Forelimb muscle (tissue), 1 donor: ENCODE measurements at places on chromosomes 6 and 20.
A peak's percentile ranks its signal among the peaks of the same experiment; 100 is the strongest.

- DNase-seq = no peak
These were observed 57.4 kb downstream of the ARHGAP40 start for GRCh38 chr20:38658879-38659596.

GRCh38 chr6:148166339-148166968 lies 176.2 kb upstream of the SASH1 start:
- DNase-seq = peak; percentile 39

GRCh38 chr6:109743739-109744138 lies 52.6 kb downstream of the FIG4 start:
- no peak for DNase-seq

- DNase-seq = no peak
These were observed 62.3 kb upstream of the SNX9 start for GRCh38 chr6:157760589-157761330.

DNA sequence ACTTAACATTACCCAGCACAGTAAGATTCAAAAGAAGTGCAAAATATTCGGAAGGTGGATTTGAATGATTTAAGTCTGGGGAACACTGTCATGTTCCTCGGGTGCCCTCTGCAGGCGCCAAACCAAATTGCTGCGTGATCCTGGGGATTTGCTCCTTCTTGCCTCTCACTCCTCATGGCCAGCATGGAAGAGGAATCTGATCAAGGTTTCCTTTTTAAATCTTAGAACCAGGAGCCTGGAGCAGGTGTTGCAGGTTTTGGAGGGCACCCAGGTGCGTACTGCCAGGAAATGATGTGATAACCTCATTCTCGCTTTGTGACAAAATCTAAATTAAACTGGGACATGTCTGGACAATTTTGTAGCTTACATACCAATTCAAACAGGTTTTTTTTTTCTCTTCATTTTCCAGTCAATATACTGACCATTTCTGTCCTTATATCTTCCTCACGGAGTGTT lies 8.1 kb upstream of the PFDN4 start:
- no peak for DNase-seq

DNA sequence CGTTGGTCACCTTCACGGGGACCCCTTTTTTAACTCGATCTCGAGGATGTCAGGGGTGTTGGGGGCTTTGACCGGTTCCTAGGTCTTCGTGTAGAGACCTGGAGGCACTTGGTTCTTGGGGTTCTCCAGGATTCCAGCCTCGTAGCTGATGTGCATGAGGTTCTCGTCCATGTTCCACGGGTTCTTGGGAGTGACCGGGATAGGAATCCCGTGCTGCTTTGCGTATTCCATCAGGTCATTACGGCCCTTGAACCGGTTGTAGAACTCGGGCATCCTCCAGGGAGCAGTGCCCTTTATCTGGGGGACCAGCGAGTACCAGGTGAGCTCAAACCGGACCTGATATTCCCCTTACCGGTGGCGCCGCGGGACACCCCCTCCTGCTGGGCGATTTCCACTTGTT lies 88.0 kb upstream of the RIPOR2 start:
- DNase-seq = no peak

- no peak for DNase-seq
These were observed 6.4 kb downstream of the KCNG1 start for GRCh38 chr20:51016521-51016920.

GRCh38 chr6:114131945-114132344 lies 161.0 kb upstream of the HDAC2 start:
- DNase-seq = no peak

GRCh38 chr6:22071270-22072041 lies 225.4 kb downstream of the PRL start:
- DNase-seq = peak; percentile 68

DNA sequence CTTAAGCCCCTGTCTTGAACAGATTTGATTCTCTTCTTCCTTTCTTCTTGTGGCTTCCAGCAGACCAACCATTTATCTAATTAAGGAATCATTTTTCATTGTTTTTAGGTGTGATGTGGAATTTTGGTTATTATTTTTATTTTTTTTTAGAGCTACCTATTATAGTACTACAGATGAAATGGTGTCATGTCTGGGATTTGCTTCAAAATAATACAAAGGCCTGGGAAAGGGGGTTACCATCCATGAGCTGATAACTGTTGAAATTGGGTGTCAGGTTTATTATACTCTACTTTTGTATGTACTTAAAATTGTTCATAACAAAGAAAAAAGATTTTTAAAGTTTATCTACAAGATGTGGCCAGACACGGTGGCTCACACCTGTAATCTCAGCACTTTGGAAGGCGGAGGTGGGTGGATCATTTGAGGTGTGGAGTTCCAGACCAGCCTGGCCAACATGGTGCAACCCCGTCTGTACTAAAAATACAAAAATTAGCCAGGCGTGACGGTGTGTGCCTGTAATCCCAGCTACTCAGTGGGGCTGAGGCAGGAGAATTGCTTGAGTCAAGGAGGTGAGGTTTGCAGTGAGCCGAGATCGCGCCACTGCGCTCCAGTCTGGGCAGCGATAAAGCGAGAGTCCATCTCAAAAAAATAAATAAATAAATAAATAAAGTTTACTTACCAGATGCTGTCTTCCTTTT lies 561 bp downstream of the IL22RA2 start:
- DNase-seq = no peak

DNA sequence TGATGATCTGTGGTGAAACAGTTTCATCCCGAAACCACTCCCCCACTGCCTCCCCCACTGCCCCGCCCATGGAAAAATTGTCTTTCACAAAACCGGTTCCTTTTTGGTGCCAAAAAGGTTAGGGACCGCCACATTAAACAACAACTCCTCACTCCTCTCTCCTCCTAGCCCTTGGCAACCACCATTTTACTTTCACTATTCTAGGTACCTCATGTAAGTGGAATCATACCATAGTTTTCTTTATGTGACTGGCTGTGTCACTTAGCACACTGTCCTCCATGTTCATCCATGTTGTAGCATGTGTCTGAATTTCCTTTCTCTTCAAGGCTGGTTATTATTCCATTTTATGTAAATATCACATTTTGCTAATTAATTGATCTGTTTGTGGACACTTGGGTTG lies 99.3 kb downstream of the UTRN start:
- DNase-seq = no peak

GRCh38 chr20:2305029-2305428 lies 9.2 kb downstream of the TGM3 start:
- DNase-seq = no peak

DNA sequence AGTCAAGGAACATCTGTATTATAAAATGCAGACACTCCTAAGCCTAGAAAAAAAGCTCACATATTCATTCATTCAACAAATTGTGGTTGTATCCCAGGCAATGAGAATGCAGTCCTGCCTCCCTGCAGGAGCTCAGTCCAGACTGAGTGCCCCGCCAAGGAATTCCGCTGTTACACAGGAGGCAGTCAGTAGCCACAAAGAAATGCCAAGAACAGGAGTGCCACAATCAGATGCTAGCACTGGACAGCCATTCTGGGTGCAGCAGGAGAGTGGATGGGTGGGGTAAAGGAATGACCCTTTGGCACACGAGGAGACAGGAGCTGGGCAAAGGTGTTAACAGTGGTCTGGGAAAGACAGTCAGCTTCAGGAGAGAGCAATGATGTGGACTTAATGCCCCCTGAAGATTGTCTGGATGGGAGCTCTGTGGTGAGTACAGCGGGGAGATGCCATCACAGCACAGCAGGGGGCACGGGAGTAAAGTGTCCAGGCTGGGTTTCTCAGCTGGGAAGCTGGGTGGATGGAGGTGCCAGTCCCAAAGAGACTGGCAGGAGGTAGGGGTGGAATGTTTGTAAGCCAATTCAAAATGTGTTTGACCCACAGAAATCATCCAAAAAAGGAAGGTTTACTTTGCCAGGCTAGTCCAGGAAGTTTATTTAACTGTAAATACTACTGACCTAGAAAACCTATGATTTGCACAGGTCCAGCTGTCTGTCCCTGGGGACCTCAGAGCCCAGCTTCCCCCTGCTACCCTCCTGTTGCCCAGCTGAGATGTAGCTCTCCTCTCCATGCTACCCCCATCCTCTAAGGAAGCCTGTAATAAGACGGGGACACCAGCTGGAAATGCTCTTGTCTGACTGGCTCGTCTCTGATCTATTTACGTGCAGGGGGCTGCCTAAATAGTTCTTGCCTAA lies 84.1 kb downstream of the SLC23A2 start:
- no peak for DNase-seq

GRCh38 chr6:57116776-57117175 lies 26.8 kb downstream of the ZNF451 start:
- no peak for DNase-seq

DNA sequence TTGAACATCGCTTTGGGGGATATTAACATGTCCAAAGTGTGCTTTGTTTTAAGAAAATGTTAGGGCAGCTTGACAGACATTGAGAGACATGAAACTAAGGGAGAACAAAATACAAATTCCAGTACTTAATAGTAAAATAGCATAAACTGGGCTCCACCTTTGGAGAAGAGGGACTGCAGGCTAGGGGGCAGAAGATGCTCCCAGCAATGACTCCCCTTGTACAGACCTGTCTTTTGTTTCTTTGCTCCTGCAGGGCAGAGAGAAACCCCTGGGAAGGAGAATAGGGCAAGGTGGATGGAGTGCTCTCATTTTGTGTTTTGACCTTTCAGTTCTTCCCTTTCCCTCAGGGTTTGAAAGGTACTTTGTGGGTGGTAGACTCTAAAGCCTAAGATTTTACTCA lies 115.6 kb upstream of the PLCB4 start:
- no peak for DNase-seq

GRCh38 chr6:157791450-157791849 lies 31.6 kb upstream of the SNX9 start:
- DNase-seq = no peak

DNA sequence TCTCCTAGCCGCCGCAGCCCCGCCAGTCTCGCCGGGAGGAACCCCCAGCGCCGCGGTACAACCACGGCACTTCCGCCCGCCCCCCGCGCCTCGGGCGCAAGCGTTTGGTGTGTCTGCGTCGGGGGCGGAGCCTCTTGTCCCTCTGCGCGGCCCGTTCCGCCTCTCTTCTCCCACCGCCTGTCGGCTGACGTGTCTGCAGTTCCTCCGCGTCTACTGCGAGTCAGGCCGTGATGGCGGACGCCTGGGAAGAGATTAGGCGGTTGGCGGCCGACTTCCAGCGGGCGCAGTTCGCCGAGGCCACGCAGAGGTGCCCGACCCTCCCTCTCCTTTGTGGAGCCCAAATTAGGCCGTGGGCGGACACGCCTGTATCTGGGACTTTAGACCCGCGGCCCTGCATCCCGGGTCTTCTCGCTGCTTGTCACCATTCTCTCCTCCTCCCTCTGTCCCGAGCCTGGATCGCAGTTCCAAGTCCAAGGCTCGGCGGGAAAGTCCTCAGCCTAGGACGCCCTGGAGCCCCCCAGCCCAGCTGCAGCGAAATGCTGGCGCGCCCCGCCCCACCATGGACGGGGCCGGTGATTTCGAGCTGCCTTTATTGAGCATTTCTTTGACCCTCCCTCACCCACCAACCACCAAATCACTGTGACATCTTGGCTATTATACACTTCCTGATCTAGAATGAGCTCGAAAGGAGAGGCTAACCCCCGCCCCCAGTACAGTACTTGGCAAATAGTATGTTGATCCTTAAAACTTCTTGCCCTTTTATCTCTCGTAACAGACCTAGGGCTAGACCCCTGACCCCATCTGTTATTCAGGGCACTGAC lies at the start of gene UFL1:
TSS of gene UFL1 (plus strand) at position 163 of the 821 bp plus-strand sequence. CDS start at position 231, 68 bp downstream.
- peak; percentile 87 for DNase-seq

GRCh38 chr6:91860541-91861335 lies 1273.9 kb upstream of the MAP3K7 start:
- no peak for DNase-seq
